Naive thymus-derived CD8-positive, alpha-beta T cell (primary cell): ENCODE measurements at places on chromosomes 4 and X.

DNA sequence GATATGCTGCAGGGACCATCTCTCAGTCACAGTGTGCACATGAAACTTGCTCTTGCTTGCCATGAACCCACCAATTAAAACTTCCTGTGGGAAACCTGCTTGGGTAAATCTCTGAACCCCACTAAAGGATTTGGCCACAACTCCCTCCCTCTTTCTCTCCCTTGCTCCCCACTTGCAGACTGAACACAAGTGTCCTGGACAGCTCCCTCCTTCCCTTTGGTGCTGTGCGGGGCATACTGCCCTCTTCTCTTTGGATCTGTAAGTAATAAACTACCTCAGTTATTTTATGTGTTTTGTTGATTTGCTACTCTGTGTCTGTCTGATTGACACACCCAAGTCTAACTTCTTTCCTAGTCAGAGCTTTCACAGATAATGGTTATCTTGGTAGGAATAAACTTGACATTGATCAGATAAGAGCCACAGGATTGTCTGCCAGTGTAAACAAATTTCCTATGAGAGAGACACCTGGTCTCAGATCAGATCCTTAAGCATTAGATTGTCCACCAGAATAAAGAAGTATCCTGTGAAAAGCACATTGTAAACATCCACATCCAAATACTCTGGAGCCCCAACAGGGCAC is 41.8 kb downstream of the SULT1E1 start:
- H3K4me3 ChIP-seq: no peak overlapping the region
- peaks cover 4% of the 10 kb centered on the region for H3K4me1 ChIP-seq
- no peak for DNase-seq

DNA sequence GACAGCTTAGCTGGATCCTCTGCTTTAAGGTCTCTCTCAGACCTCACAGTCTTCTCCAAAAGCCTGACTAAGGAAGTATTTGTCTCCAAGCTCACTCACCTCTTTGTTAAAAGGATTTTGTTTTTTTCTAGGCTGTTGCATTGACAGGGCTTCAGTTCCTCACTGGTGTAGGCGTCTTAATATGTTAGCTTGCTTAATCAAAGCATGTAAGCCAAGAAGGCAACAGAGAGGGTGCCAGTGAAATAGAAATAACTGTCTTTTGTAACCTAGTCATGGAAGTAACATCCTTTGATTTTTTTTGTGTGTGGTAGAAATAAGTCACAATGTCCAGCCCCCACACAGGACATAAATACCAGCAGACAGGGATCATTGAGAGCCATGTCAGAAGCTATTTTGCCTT is 58.8 kb downstream of the FIP1L1 start:
- no peak for DNase-seq
- H3K4me3 ChIP-seq: no peak overlapping the region
- H3K27ac ChIP-seq: no peak overlapping the region
- no peaks in the 10 kb centered on the region for H3K27me3 ChIP-seq

- H3K36me3 ChIP-seq: no peaks in the 10 kb centered on the region
- DNase-seq: no peak
- no peak overlapping the region for H3K4me3 ChIP-seq
- H3K27me3 ChIP-seq: peaks cover 12% of the 10 kb centered on the region
- no peak overlapping the region for H3K27ac ChIP-seq
- H3K4me1 ChIP-seq: no peaks in the 10 kb centered on the region
These were observed 94.8 kb downstream of the GPRIN3 start for GRCh38 chr4:89212666-89213381.

- H3K36me3 ChIP-seq: no peaks in the 10 kb centered on the region
- no peak overlapping the region for H3K27ac ChIP-seq
- no peaks in the 10 kb centered on the region for H3K4me1 ChIP-seq
- no peaks in the 10 kb centered on the region for H3K27me3 ChIP-seq
These were observed 21.9 kb upstream of the GPR78 start for GRCh38 chr4:8558080-8558960.
